ENCODE measurements at places on chromosomes 7 and 10.

GRCh38 chr10:75639736-75640135, 208.3 kb downstream of the LRMDA start:
- DNase-seq: no peak

DNA sequence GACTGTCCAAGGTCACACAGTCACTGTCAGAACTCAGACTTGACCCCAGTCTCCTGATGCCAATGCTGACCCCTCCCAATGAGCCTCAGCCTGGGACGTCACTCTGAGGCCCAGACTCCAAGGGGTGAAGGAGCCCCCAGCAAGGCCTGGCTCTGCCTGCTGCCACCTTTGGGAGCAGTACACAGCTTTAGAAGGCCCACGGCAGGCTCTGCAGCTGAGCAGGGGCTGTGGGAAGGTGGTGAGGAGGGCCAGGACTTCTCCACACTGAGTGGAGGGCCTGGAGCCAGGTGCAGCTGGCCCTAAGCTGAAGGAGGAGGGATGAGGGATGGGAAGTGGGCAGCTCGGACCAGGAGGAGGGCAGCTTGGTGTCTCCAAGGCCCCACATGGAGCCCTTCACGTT, 23.9 kb upstream of the ZMIZ1 start:
- DNase-seq: no peak

DNA sequence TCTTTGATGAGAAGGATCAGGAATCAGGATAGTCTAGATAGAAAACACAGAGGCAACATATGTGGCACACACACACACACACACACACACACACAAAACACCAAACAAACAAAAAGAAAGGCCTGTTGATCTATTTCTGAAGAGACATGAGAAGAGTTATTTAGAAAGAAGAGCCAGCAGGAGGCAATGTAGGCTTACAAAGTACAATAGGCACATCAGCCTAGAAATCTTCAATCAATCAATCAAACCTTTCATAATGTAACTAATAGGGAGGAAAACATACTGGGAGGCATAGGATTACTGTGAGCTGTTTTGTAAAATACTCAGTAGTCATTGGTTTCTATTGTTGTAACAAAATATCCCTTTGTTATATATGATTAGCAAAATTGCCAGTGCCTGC, 47.3 kb upstream of the TES start:
- DNase-seq: no peak

- no peak for DNase-seq
Measured at GRCh38 chr7:98418636-98419315, 17.9 kb upstream of the BAIAP2L1 start.

- no peak for DNase-seq
Measured at GRCh38 chr7:46781901-46782439, 799.9 kb downstream of the TNS3 start.

DNA sequence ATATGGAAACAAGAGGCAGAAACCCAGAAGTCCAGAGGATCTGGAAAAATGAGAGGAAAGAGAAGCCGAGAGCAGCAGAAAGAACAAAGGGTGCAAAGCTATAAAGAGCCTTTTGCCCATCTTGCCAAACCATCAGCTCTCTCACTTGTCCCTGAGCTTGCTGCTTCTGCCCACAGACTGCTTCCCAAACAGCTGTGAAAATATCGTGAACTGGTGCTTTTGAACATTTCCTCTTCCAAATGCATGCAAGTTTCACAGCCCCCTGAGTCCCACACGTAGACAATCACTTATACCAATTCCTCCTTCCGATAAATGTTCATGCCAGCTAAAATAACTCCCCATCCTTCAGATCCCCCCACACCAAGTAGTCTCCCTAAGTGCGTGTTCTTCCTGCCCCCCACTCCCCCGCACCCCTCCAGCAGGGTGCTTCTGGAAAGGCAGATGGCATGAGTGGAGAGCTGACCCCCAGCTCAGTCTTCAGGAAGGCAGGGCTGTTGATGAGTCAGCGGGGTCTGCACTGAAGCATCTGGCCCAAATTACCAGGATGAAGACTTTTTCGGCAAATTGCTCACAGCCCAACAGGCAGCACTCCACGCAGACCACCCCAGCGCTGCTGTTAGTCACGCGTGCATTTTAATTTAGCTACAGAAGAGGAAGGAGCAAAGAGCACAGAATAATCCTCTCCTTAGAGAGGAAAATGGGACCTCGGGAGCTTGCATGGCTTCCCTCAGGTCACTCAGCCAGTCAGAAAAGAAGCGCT, 76.1 kb upstream of the KCNMA1 start:
- DNase-seq: no peak

DNA sequence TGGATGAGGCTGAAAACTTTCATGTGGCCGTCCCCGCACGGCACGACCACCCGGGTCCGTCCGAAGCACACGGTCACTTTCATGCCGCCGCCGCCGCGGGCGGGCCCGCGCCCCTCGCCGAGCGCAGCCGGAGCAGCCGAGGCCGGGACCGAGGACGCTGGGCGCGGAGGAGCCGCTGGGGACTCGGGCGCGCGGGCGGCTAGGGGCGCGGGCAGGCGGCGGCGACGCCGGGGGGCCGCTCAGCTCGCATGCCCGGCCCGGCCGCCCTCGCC, 247 bp downstream of the PARD3 start:
- no peak for DNase-seq

GRCh38 chr7:159321278-159321677, 176.6 kb upstream of the VIPR2 start:
- no peak for DNase-seq
